ENCODE measurements at places on chromosomes 6 and 20.

DNA sequence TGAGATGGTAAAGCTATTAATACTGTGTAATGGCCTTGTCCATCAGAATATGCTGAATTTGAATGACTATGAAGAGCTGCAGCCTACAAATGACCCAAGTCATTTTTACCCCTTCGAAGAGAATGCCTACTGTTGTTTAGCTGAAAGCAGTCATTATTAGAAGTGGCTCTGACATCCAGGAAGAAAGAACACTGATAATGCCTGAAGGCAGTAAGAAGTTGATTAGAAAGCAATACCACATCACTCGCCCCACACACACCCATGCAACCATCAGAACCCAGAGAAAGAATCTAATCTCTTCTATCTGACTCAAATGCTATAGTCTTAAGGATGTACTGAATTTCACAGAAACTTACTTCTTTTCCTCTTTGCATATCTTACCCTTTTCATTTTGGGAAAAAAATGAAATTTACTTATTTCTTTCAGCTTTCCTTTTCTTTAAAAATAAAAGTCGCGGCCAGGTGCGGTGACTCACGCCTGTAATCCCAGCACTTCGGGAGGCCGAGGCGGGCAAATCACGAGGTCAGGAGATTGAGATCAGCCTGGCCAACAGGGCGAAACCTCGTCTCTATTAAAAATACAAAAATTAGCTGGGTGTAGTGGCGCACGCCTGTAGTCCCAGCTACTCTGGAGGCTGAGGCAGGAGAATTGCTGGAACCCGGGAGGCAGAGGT, 61.0 kb downstream of the ARHGAP18 start:
- no peak overlapping the region for H3K27ac ChIP-seq
- H3K4me1 ChIP-seq, result peaks cover 35% of the 10 kb centered on the region
- no peaks in the 10 kb centered on the region for H3K27me3 ChIP-seq
- no peaks in the 10 kb centered on the region for H3K36me3 ChIP-seq
- no peak overlapping the region for H3K4me3 ChIP-seq

DNA sequence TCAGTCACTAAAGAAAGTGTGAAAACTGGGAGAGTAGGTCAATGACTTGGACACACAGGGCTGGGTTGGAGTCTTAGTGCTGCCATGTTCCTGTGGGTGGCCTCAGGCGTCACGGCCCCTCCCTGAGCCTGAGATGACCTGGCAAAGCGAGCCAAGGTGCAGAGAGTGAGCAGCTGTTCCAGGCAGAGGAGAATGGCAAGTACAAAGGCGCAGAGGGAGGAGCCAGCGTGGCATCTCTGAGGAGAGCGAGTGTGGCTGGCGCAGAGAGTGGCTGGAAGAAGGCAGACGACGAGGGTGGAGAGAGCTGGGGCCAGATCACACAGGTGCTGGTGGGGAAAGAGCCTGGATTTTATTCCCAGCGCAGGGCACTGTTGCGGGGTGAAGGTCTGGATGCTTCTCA, 20.6 kb upstream of the CHMP4B start:
- peak overlapping the region; percentile 71 for H3K27ac ChIP-seq
- DNase-seq, result no peak
- H3K4me3 ChIP-seq, result no peak overlapping the region
- H3K4me1 ChIP-seq, result peaks cover 15% of the 10 kb centered on the region
- H3K27me3 ChIP-seq, result no peaks in the 10 kb centered on the region

DNA sequence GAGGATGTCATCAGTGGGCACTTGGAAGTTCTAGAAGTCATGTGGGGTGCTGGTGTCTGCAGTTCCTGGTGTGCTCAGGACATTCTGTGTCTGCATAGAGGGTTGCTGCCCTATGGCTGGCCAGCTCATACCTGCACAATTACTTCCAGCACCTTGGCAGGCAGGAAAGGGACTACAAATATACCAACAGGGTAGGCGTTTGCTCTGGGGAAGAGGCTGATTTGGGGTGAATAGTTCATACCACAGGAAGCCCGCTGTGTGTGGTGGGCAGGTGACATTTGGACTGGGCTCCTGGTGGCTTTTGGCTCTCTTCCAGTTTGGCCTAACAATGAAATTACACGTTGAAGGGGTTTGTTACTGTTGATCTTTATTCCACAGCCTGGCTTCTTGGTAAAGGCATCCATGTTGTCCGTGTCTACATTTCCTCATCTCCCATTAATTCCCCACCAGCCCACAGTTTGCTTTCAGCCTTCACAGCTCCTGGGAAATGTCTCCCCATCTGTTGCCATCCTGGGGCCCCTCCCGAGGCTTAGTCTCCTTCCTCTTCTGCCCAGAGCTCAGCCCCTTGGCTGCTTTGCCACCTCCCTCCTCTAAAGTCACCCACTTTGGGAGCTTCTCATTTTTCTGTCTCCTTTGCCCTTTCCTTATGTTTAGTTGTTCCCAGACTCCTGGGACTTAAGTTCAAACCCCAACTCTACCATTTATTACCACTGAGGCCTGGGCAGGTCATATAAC, 88.1 kb downstream of the RSPH3 start:
- H3K27ac ChIP-seq, result no peak overlapping the region
- no peaks in the 10 kb centered on the region for H3K36me3 ChIP-seq
- DNase-seq, result no peak

DNA sequence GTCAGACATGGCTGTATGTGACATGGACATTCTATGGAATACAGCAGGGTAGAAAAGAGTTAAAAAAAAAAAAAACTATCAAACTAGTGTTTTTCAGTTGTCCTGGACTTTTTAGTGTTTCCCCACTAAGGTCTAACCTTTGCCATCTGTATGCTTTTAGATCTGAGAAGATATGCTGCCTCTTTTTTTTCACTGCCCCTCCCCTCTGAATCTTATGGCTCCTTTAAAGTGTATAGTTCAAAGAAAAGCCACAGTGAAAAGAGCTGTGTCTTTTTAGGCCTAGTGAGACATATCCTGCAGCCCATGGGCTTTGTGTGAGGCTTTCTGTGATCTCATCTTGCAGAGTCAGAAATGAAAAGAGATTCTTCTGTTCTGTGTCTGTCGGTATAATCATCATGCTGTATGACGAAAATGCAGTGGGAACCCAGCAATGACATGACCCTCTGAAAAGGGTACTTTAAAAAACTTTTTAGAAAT, 29.3 kb downstream of the ADGRG6 start:
- peak overlapping the region; percentile 14 for H3K27ac ChIP-seq
- no peak overlapping the region for H3K4me3 ChIP-seq
- H3K4me1 ChIP-seq, result peaks cover 34% of the 10 kb centered on the region
- no peak for DNase-seq
- no peaks in the 10 kb centered on the region for H3K27me3 ChIP-seq

DNA sequence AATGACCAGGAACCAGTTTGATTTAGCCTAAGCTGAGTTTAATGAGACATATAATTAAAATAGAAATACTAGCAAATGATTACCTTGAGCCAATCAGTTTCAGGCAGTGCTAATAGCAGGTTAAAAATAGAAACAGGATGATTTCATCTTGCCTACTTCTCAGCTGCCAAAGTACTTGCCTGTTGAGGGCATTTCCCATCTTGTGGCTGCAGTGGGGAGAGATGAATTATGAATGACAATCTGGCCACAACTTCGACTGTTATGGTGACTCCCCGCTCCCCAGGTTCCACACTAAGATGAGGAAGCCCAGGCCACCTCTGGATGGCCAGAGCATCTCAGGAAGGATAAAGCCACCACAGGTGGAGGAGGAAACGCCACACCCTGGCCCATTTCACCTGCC, 31.3 kb downstream of the MBOAT1 start:
- H3K27ac ChIP-seq, result no peak overlapping the region
- no peak overlapping the region for H3K4me3 ChIP-seq
- H3K27me3 ChIP-seq, result no peaks in the 10 kb centered on the region

- H3K36me3 ChIP-seq, result no peaks in the 10 kb centered on the region
- H3K27me3 ChIP-seq, result no peaks in the 10 kb centered on the region
- DNase-seq, result no peak
Measured at GRCh38 chr20:39630215-39630908, 668.2 kb downstream of the DHX35 start.

GRCh38 chr6:50147371-50147770, 97.6 kb upstream of the DEFB112 start:
- H3K4me3 ChIP-seq, result no peak overlapping the region
- H3K27ac ChIP-seq, result no peak overlapping the region
- no peaks in the 10 kb centered on the region for H3K4me1 ChIP-seq
- no peaks in the 10 kb centered on the region for H3K36me3 ChIP-seq
- peaks cover 7% of the 10 kb centered on the region for H3K27me3 ChIP-seq

- no peaks in the 10 kb centered on the region for H3K4me1 ChIP-seq
- no peaks in the 10 kb centered on the region for H3K36me3 ChIP-seq
- peak; percentile 23 for DNase-seq
Measured at GRCh38 chr6:91816335-91816734, 1229.5 kb upstream of the MAP3K7 start.

DNA sequence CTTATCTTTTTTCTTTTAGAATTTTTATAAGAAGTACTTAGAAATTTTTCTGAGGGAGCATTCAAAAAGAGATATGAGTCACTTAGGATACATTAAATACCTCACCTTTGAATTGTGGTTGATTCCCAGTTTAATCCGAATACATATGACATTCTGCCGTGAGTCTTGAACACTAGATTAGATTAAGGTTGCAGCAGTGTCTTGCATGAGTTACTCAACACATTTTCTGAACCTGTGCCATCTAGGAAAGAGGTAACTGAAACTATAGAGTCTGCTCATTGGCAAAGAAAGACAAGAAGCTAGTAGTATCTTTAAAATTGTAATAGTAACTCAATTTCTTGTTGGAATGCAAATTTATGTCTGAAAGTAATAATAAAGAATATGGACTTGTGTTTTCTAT, 14.9 kb downstream of the PEX3 start:
- no peak overlapping the region for H3K27ac ChIP-seq
- H3K27me3 ChIP-seq, result no peaks in the 10 kb centered on the region
- H3K4me1 ChIP-seq, result peaks cover 9% of the 10 kb centered on the region

DNA sequence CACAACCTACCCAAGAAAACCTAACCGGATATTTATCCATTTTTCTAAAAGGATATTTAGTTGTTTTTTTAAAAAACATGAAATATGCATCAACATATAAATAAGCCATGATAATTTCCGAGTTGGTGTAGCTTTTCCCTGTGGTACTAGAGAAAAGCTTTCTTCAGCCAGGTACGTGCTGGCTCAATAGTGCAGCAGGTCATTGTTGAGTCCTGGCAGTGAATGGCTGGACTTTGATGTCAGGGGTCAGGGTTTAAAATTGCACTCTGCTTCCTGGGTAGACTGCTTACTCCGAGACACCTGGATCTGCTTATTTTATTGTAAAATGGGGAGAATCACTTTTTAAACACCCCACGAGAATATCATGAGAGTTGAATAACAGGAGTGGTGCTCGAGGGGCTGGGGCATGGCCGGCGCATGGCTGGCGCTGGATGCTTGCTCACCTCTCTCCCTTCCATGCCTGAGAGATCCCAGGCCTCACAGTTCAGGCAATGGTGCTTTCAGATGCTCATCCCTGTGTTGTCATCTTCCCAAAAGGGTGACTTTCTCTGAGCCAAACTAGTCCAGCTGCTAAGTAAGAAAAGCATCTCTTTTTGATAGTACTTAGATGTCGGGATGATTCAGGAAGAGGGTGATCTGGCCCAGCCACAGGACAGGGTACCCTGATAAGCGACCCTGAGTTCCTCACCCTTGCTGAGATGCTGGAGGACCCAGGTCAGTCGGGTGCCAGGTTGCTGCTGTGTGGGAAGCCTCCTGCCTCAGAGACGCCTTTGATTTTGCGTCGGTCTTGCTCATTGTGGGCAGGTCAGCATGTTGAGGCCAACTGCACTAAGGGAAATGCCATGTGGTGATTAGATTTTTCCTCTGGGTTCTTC, 269.1 kb upstream of the FOXQ1 start:
- no peak overlapping the region for H3K27ac ChIP-seq
- H3K4me1 ChIP-seq, result peaks cover 13% of the 10 kb centered on the region
- H3K4me3 ChIP-seq, result no peak overlapping the region
- no peaks in the 10 kb centered on the region for H3K36me3 ChIP-seq

- H3K4me3 ChIP-seq, result no peak overlapping the region
- H3K36me3 ChIP-seq, result no peaks in the 10 kb centered on the region
- DNase-seq, result no peak
- H3K4me1 ChIP-seq, result no peaks in the 10 kb centered on the region
- H3K27me3 ChIP-seq, result peaks cover 12% of the 10 kb centered on the region
Measured at GRCh38 chr6:72042088-72042487, 155.7 kb downstream of the RIMS1 start.

All from RWPE2 (cell line).